Endodermal cell (in vitro differentiated cells): ENCODE measurements at places on chromosomes 1 and 21. TPM values are rescaled to one million over a fixed set of nuclear protein-coding genes. Genes with fewer than 3 reads are reported as not detected.

DNA sequence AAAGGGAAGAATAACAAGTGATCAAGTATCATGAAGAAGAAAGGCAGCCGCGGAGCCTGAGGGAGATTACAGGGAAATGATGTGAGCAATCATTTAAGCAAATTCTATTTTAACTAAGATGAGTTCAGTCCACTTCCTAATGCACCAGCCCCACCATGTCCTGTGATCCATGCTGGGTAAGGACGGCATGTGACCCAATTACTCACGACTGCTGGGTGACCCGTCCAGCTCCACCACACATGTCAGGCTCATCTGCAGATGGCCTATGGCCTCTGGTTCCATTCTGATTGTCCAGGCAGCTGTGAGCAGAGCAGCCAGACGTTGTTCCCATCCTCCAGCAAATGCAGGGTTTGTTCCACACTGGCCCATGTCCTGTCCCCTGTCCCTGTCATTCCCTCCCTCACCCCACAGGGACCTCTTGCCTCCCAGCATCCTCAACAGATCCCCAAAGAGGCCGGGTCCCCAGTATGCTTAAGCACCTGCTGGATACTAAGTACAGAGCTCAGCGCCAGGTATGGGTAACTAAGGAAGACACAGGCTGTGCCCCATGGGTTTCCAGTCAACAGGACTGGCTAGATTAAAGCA lies 87.9 kb downstream of the MATN1 start:
- H3K4me3 ChIP-seq = no peak overlapping the region
- DNase-seq = no peak
- H3K4me1 ChIP-seq = peaks cover 4% of the 10 kb centered on the region
- no peak overlapping the region for H3K27ac ChIP-seq
- H3K27me3 ChIP-seq = no peaks in the 10 kb centered on the region
- no peaks in the 10 kb centered on the region for H3K36me3 ChIP-seq

Gene TSPAN2
- 6.7 and 7.1 TPM in 2 replicates for total RNA-seq

- peaks cover 3% of the 10 kb centered on the region for H3K4me1 ChIP-seq
- H3K36me3 ChIP-seq = peaks cover 10% of the 10 kb centered on the region
- no peaks in the 10 kb centered on the region for H3K27me3 ChIP-seq
- peak overlapping the region; percentile 17 for H3K27ac ChIP-seq
- peak; percentile 69 for DNase-seq
Observed at GRCh38 chr1:42936309-42937078, 22.2 kb downstream of the SLC2A1 start.

Gene RPE65
- not detected in 2 replicates for total RNA-seq

DNA sequence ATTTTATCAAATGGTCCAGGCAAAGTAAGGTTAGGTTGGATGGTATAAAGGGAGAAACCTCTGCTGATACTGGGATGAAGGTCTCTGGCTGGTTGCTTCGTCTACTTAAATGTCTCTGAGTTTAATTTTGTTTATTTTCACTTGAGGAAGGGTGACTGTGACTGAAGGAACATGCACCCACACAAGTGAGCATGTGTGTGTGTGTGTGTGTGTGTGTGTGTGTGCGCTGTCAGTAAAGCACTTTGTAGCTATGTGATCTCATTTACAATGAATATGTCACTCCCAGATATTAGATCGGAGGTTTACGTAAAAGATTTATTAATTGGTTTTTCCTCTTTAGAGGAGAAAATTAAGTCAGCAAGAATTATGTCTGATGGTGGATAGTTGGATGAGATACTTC lies 4.4 kb downstream of the FOXD2 start:
- H3K27ac ChIP-seq = no peak overlapping the region
- H3K4me1 ChIP-seq = peaks cover 8% of the 10 kb centered on the region
- H3K27me3 ChIP-seq = peaks cover 94% of the 10 kb centered on the region
- DNase-seq = no peak

Gene SLC5A3
- 20.2 to 42.5 TPM (median 41.9 TPM) in 3 replicates for total RNA-seq

Gene FNBP1L
- 96.8 and 98.0 TPM in 2 replicates for total RNA-seq

GRCh38 chr1:183543619-183544204 lies 46.5 kb downstream of the NCF2 start:
- peaks cover 25% of the 10 kb centered on the region for H3K4me1 ChIP-seq
- DNase-seq = no peak
- H3K27ac ChIP-seq = no peak overlapping the region
- peaks cover 98% of the 10 kb centered on the region for H3K36me3 ChIP-seq
- H3K4me3 ChIP-seq = no peak overlapping the region

Gene WDTC1
- total RNA-seq = 30.5 and 34.7 TPM in 2 replicates

DNA sequence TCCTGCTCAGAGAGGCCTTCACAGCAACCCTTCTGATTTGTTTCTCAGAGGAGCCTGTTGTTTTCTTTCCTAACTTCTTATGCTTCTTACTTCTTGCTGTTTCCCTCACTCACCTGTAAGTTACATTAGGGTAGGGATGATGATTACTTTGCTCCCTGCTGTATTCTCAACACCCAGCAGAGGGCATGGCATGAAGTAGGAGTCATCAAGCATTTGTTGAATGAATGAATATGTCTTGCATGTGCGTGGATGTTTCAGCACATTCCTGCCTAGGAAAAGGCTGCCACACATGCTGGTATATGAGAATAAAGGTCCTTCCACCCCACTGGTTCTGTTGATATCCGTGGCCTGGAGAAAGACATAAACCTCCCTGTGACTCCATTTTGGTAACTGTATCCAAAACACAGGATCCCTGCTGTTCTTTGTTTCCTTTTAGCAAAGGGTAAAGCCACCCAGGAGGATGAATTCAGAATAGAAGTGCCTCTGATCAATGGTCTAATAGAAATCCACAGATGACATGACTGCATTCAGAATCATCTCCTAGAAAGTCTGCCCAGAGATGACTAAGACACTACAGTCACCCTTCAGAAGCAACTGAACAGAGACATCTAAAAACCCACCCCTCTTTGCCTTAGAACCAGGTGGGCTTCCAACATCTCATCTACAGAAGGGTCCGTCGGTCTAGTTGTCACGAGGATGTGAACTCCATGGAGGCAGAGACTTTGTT lies 168.8 kb downstream of the ZSCAN20 start:
- H3K4me3 ChIP-seq = no peak overlapping the region
- H3K4me1 ChIP-seq = no peaks in the 10 kb centered on the region
- peaks cover 15% of the 10 kb centered on the region for H3K27me3 ChIP-seq
- H3K36me3 ChIP-seq = no peaks in the 10 kb centered on the region
- DNase-seq = peak; percentile 76
- no peak overlapping the region for H3K27ac ChIP-seq

DNA sequence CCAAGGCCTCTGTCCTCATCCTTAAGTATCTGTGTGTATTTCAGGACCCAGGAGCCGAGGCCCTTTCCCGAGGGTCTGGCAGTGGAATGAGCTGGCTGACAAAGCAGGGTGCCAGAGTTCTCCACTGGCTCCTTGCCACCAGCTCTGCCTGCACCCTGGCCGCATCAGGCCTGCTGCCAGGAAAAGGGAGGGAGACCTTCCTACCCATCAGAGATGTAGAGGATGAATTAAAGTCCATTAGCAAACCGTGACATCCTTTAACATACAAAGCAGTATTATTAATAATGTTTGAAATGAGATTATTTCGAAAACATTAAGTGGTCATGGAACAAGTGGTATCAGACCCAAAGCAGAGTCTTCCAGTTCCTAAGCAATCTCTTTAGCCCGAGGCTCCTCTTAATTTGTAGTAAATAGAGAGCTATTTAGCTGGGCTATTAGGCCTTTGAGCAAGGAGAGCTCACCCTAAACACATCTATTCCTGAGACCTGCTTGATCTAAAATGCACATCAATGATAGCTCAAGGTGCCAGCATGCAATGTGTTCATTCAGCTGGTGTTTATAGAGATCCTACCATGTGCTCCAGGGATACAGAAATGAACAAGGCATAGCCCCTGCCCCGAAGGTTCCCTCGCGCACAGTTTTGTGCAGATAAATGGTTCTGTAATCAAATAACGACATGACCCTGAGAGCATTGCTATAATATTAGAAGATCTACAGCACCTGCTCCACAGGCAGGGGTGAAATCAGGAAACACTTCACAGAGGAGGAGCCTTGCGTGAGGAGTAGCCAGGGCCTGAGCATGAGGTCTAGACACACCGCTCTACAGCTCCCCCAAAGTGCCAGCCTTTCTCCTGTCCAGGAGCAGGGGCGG lies 44.0 kb downstream of the FAM163A start:
- no peak for DNase-seq
- no peaks in the 10 kb centered on the region for H3K27me3 ChIP-seq
- H3K36me3 ChIP-seq = no peaks in the 10 kb centered on the region
- peaks cover 4% of the 10 kb centered on the region for H3K4me1 ChIP-seq
- H3K4me3 ChIP-seq = no peak overlapping the region

Gene EDN2
- not detected in 3 replicates for total RNA-seq

- peaks cover 7% of the 10 kb centered on the region for H3K4me1 ChIP-seq
- no peak overlapping the region for H3K27ac ChIP-seq
- no peak overlapping the region for H3K4me3 ChIP-seq
- no peaks in the 10 kb centered on the region for H3K36me3 ChIP-seq
Observed at GRCh38 chr1:151998611-151999362, 5.1 kb upstream of the S100A10 start.

GRCh38 chr1:15939181-15940109 lies 36.5 kb downstream of the ZBTB17 start:
- no peak overlapping the region for H3K27ac ChIP-seq
- H3K4me1 ChIP-seq = no peaks in the 10 kb centered on the region
- DNase-seq = peak; percentile 45
- peaks cover 65% of the 10 kb centered on the region for H3K36me3 ChIP-seq
- H3K27me3 ChIP-seq = no peaks in the 10 kb centered on the region

DNA sequence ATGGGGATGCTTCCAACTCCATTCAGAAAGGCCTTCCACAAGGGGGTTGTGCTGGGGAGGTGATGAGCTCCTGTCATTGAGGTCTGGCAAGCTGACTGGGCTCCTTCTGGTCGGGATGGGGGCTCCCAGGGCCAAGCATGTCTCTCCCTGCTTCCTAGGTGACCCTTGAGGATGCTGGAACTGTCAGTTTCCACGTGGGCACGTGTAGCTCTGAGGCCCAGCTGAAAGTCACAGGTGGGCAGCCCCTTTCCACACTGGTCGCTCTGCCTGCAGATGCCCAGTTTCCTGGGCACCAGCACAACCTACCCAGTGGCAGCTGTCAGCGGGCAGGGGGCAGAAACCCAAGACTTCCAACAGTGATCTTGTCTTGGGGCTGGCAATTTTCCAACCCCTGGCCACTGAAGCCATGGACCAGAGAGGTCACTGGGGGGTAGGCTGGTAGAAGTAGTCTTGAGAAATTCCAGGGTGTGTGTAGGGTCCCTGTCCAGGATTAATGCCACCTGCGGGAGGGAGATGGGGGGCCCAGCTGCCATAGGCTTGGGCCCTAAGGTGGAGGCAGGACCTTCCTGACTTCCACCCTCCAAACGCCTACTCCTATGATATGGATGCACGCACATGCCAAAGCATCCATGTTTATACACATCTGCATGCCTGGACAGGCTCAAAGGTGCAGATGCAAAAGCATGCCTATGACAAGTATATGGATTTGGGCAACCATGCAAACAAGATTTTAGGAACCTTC lies 97.1 kb downstream of the TRIM11 start:
- H3K4me3 ChIP-seq = no peak overlapping the region
- H3K36me3 ChIP-seq = no peaks in the 10 kb centered on the region
- no peak for DNase-seq
- H3K4me1 ChIP-seq = no peaks in the 10 kb centered on the region

Gene RIMS3
- total RNA-seq = 7.5 and 8.0 TPM in 2 replicates

DNA sequence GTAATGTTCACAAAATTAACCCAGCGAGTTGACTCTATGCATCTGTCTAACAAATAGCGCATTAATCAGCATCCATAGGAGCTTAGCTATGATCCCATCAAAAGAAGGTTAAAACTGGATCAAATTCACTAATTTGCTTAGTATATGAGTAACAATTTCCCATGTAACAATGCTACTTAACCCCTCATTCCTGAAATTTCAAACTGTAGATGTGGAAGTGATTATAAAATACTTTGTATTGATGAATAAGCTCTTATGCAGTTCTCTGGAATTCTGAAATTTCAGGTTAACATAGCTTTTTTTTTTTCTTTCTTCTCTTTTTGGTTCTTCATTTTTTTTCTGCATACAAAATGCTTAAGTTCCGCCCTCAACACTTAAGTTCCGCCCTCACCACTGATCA lies 1272.7 kb downstream of the KCNT2 start:
- H3K27ac ChIP-seq = no peak overlapping the region
- DNase-seq = no peak
- H3K36me3 ChIP-seq = no peaks in the 10 kb centered on the region
- H3K4me3 ChIP-seq = no peak overlapping the region
- no peaks in the 10 kb centered on the region for H3K27me3 ChIP-seq

DNA sequence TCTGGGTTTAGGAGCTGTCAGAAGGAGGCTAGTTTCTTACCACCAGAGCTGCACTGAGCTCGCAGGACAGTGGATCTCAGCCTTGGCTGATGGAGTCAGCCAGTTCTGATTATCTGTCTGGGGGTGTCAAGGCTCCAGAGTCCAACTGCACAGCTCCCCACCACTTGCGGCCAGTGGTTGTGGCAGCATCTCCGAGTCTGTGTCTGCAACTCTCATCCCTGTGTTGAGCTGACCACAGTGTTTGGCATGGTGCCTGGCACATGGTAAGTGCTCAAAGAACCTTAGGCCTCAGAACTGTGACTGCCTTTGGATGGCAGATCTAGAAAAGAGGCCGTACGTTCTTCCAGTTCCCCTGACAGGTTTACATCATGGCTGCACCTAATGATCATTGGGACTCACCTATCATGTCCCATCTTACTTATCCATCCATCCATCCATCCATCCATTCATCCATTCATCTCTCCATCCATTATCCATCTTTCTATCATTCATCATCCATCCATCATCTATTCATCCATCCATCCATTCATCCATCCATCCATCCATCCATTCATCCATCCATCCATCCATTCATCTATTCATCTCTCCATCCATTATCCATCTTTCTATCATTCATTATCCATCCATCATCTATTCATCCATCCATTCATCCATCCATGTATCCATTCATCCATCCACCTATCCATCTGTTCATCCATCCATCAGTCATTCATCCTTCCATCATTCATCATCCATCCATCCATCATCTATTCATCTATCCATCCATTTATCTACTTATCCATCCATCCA lies 114.5 kb downstream of the CRYAA start:
- DNase-seq = no peak
- no peaks in the 10 kb centered on the region for H3K36me3 ChIP-seq
- H3K27me3 ChIP-seq = no peaks in the 10 kb centered on the region
- H3K4me1 ChIP-seq = no peaks in the 10 kb centered on the region

Gene LRRC8B
- total RNA-seq = 35.1 and 39.4 TPM in 2 replicates

Gene CRP
- total RNA-seq = 0.92 to 1.2 TPM (median 1.2 TPM) in 3 replicates

Gene FCRL5
- total RNA-seq = 0.99 and 1.1 TPM in 2 replicates

GRCh38 chr1:214583824-214584554 lies 19.0 kb upstream of the CENPF start:
- no peak overlapping the region for H3K27ac ChIP-seq
- peaks cover 9% of the 10 kb centered on the region for H3K4me1 ChIP-seq
- no peak overlapping the region for H3K4me3 ChIP-seq
- no peak for DNase-seq

DNA sequence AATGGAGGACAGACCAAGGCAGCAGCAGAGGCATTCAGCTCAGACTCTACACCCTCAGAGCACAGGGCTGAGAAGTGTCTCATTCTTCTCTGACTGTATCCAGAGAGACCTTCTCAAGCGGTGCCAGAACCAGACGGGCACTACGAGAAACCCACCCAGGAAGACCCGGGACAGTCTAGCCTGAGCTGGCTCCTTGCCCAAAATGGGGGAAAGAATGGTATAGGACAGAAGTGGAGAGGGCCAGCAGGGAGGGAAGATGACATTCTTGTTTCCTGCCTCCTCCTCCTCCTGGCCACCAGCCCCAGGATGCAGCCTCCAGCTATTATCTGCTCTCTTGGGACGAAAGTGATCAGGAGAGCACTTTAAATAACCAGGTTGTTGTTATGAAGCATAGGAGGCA lies 22.6 kb upstream of the PRELP start:
- no peaks in the 10 kb centered on the region for H3K27me3 ChIP-seq
- no peak overlapping the region for H3K27ac ChIP-seq
- no peaks in the 10 kb centered on the region for H3K36me3 ChIP-seq
- H3K4me3 ChIP-seq = no peak overlapping the region
- no peak for DNase-seq
